Hematopoietic multipotent progenitor cell treated with erythropoietin and hydrocortisone succinate and interleukin-3 and kit ligand, for 6 days (in vitro differentiated cells): ENCODE measurements at places on chromosomes 6 and 20.

- DNase-seq = no peak
These were observed 1.4 kb upstream of the BPIFB2 start for GRCh38 chr20:33005908-33006775.

DNA sequence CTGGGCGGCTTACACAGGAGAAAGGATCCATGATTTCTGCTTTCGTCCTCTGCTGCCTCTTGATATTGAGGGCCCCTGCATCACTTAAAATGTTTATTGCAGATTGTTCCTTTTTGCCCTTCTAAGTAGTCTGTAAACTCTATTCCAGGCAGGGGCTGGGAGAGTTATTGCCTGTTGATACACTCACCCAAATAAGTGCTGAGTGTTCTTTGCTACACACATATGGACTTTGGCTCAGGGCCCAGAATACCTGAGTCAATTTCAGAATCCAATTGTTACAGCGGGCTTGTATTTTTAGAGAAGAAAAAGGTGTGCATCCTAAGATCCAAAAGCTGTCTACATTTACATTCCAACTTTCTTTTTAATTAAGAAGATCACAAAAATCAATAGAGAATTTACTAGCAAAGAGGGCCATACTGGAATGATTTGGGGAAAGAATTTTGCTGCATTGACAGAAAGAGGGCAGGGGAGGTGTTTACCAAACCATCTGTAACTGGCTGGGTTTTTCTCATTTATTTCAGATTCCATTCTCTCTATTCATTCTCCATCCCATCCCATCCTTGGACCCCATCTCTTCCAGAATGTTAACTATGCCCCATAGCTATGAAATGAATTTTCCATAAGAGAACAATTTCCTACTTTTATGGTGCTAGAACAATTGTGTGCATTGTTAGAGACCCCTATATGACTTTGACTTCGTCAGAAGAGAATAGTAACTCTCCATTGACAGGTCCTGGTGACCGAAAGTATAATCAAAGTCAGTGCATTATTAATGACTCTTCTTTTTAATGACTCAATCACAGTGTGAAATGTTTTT lies 959.9 kb upstream of the FLRT3 start:
- no peak for DNase-seq

GRCh38 chr20:52086878-52087277 lies 104.7 kb downstream of the ZFP64 start:
- no peak for DNase-seq

DNA sequence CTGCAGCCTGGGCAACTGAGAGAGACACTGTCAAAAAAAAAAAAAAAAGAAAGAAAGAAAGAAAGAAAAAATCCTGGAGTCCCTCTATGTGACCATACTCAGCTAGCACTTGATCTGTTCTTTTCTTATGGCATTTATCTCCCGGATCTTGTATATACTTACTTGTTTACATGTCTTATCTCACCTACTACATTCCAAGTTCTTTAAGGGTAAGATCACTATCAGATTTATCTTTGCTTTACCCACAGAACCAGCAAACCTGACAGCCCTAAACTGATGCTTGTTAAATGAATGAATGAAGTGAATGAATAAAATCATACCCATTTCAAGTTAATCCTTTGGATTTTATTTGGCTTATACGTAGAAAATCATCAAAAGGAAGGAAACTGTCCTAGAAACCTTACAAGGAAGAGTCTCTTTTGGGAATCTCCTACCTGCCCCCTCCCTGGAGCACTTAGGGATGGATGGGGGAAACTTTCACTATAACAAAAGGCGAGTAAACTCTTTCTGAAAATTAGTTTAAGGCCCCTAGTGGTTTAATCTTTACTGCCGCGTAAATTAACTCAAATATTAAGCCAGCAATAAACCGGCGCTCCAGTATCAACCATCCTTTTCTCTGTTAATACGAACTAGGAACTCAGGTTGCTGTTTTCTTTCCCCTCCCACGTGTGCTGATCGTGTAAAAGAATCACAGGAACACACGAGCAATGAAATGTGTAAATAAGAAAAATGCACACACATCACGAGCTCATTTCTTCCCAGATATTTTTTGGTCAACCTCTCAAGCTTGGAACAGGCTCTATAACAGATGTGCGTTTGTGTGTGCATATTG lies 1.3 kb upstream of the UTRN start:
- peak; percentile 56 for DNase-seq

DNA sequence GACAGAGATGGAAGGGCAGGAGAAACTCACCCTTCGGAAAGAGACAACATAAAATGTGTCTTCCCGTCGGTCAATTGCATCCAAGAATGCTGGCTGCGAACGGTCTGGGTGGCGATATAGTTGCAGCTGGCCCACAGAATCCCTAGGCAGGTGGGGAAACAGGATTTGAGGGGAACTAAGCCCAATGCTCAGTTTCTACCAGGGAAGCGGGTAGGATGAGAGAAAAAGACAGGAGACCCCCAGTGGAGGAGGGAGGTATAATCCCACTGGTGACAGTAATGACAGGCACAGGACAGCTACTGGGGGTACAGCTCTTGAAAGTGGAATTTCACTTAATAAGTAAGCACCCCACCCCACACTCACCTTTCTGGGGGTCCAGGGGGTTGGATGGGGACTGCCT lies 7.5 kb upstream of the TNXB start:
- peak; percentile 74 for DNase-seq

GRCh38 chr20:40892642-40893041 lies 136.0 kb upstream of the TOP1 start:
- DNase-seq = no peak

- peak; percentile 82 for DNase-seq
These were observed 39.8 kb downstream of the GNAS start for GRCh38 chr20:58892141-58892931.

GRCh38 chr20:57089699-57090144 lies 176.7 kb downstream of the BMP7 start:
- DNase-seq = peak; percentile 64

- peak; percentile 89 for DNase-seq
These were observed 572 bp downstream of the ZNF341 start for GRCh38 chr20:33732166-33732970.

DNA sequence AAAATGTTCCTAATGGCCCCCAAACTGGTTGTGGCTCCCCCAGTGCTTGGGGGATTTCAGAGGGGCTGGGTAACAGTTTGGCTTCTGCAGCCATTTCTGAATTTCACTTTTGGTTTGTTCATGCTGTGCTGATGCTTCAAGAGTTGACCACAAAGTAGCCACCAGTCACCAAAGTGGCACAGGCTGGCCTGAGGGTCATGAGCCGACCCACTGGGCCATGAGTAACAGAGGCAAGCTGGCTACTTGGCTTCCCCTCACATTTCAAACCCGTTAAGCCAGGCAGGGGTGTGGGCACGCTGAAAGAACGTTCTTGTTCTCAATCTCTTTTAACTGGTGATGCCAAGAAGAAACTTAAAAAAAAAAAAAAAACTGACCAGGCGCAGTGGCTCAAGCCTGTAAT lies 15.1 kb upstream of the NXT1 start:
- no peak for DNase-seq

DNA sequence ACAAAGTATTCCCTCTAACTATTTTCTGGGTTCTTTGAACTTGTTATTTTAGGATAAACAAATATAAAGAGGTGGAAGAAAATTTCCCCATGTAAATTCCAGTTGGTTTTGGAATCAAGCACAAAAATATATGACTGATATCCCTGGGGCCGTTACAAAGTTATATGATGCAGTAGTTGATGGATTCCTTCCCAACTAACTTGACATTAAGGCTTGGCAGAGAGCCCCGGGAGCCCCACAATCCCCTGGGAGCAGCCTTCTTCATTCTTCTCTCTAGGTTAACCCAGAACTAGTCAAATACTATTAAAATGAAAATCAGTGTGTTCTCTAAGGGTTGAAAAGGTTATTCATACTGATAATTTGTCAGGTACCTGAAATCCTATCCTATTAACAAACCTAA lies 508.9 kb upstream of the SOX4 start:
- DNase-seq = no peak

GRCh38 chr6:55636406-55637102 lies 57.6 kb upstream of the HMGCLL1 start:
- no peak for DNase-seq

DNA sequence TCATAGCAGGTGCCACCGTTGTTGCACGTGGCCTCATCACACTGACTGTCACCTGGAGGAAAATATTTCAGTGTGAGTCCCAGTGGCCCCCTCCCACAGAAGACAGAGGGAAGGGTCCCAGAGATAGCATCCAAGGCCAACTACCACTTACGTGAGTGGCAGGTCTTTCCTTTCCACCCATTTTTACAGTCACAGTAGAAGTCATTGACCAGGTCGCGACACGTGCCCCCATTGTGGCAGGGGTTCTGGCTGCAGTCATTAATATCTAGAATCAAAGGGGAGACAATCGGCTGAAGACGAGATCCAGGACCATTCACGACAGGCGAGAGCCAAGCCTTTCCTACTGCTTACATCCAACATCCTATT lies 28.6 kb downstream of the JAG1 start:
- no peak for DNase-seq

- DNase-seq = peak; percentile 32
These were observed 668.9 kb upstream of the CITED2 start for GRCh38 chr6:140043357-140043756.
